ENCODE measurements at places on chromosomes 5 and 9.

GRCh38 chr9:135253305-135254004 is 166.0 kb downstream of the OLFM1 start:
- no peak for DNase-seq

GRCh38 chr9:91285729-91286353 is 75.9 kb downstream of the AUH start:
- no peak for DNase-seq

GRCh38 chr5:14829396-14829795 is 42.2 kb downstream of the ANKH start:
- no peak for DNase-seq

- no peak for DNase-seq
Measured at GRCh38 chr9:5510360-5510931, at the start of gene PDCD1LG2. Gene PDCD1LG2 (plus strand): TSS chr9:5510531. CDS start chr9:5522547, 12,016 bp downstream.

DNA sequence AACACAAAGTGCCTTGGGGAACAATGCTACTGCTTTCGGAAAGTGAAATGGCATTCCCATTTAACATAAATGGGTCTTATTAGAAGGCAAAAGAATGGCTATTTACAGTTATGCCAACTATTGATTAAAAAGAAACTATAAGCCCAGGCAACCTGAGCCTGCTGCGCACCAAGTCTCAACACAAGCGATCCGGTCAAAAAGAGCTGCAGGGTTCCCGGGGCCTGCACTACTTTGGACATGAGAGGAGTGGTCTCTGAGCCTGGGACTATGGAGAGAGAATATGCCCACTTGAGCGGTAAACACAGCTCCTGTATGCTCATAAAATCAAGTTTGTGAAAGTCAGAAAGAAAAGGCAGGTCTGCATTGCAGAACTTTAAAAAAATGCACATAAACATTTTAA is 660.7 kb downstream of the EFNA5 start:
- no peak for DNase-seq

DNA sequence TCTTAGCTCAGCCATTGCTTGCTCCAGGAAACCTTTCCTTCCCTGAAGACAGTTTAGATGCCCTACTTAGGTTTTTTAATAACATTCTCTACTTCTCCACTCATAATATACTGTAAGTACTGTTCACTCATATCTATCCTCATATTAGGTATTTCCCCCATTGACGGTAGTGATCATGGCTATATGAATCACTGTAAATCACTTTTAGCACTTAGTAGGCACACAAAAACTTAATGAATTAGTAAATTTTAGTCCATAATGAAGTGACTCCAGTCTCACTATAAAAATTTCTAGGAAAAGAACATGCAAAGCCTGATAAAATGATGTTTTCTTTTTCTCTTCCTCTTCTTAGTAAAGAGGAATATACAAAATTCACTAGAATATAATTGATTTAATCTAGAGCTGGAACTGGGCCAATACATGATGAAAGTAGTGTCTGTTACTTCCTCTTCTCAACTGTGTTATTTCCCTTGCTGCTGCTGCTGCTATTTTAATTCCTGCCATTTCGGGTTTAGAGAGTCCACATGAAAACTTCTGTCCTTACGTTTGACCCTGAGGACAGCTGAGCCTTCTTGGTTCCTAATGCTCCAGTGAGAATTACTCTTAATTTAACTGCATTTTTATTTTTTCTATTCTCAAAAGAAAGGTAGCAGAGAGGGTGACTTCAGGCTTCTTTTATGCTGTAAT is 73.5 kb downstream of the LNPEP start:
- no peak for DNase-seq

DNA sequence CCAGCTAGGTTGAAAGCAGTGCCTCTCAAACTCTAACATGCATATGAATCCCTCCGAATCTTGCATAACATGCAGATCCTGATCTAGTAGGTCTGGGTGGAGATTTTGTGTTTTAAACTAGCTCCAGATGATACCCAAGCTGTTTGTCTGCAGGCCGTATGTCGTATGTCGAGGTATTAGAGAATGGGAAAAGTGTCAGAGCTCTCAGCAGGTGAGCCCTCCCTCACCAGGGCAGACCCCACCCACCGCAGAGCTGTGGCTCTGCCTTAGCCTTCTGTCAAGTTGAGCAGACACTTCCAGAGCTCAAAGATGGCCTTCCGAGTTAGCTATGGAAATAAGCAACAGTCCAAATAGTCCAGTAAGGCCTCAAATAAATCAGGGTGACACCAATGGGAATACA is 83.2 kb upstream of the MAP3K1 start:
- DNase-seq = no peak

DNA sequence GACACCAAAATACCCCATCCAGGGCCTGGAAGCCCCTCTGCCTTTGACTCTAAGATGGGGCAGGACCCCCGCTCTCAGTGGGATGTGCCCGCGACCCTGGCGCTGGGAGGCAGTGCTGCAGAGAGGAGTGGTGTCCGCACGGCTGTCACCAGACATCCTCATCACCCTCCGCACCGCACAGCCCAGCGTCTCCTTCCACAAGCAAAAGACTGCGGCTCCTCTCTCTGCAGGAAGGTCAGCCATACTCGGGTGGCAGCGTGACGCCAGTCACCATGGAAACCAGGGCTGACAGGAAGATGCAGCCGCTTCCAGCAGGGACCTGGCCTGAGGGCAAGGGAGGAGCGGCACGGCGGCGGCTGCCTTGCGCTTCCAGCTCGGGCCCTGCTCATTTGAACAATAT is 17.1 kb upstream of the SLC6A3 start:
- DNase-seq = no peak

DNA sequence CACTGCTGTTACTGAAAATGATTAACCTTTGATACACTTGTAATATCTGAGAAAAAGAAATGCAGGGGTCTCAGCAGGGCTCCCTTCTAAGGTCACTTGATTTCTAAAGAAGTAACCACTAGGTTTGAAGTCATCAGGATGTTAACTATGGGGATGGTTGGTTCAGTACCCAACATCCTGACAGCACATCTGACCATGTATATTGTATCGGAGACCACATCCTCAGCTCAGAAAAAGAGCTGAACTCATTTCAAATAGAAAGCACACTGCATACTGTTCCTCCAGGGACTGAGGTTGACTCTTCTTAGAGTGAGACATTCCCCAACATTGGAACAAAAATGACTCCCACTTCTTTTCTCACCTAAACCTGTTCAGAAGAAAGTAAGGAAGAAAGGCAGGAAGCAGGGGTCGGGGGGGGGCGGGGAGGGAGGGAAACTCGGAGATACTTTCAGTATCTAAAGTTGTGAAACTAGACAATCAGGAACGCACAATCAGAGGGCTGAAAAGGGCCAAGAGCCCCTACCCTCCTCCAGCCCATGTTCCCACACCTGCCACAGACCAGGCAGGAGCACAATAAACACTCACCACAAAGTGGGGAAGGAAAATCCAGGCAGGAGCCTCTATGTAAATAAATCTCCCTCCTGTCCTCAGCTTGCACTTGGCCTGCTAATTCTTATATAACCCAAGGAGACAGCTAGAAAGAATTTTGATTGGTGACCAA is 730 bp upstream of the GZMA start:
- DNase-seq = no peak

GRCh38 chr5:8560776-8561175 is 691.8 kb downstream of the MTRR start:
- no peak for DNase-seq

DNA sequence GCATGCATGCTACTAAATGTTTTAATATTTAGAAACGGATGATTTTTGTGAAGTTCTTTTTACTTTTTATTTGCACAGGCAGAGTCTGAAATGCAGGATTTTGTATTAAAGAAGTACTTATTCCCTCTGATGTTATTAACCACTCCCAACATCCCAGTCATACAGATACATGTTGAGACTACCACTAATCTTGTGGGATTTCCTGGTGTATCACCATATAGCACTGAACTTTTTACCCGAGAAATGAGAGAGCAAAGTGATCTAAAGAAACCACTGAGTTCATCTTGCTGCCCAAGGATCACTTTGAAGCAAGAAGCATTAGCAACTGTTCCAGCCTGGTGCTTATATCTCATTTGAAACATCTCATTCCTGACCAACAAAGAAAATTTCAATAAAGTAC is 443.8 kb downstream of the BNC2 start:
- no peak for DNase-seq

GRCh38 chr5:158175934-158176481 is 317.1 kb upstream of the CLINT1 start:
- DNase-seq = no peak

DNA sequence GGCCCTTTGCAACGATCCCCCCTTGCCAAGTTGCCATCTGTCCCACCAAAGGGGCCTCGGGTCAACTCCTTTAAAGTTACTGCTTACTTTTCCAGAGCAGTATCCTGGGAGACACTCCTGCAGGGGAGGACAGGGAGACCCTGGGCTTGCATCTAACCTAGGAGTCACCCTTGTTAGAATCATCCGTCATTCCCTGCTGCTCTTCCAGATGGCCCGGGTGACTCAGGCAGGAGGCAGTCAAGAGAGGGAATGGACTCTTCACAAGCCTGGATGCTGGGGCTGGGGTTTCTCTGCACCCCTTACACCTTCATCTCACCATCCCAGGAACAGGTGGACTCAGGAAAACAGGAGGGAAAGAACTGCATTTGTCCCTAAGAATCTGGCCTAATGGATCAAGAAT is 175.6 kb downstream of the GABBR2 start:
- DNase-seq = no peak

DNA sequence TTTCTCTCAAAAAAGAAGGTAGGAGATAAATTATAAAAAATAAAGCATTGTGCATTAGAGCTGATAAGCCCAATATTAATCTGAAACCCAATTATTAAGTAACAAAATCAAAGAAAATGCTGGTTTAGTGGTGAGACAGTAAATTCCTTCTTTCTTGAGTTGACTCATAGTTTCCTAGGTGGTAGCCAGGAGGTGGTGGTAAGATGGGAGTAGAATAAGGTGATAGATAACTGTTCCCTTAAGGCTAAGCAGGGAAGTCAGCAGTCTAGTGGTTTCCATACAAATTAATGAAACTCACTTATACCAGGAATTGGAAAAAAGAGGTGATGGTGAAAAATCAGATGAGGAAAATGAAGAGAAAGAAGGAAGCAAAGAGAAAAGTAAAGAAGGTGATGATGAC is 23.2 kb downstream of the LYSMD3 start:
- DNase-seq = no peak

DNA sequence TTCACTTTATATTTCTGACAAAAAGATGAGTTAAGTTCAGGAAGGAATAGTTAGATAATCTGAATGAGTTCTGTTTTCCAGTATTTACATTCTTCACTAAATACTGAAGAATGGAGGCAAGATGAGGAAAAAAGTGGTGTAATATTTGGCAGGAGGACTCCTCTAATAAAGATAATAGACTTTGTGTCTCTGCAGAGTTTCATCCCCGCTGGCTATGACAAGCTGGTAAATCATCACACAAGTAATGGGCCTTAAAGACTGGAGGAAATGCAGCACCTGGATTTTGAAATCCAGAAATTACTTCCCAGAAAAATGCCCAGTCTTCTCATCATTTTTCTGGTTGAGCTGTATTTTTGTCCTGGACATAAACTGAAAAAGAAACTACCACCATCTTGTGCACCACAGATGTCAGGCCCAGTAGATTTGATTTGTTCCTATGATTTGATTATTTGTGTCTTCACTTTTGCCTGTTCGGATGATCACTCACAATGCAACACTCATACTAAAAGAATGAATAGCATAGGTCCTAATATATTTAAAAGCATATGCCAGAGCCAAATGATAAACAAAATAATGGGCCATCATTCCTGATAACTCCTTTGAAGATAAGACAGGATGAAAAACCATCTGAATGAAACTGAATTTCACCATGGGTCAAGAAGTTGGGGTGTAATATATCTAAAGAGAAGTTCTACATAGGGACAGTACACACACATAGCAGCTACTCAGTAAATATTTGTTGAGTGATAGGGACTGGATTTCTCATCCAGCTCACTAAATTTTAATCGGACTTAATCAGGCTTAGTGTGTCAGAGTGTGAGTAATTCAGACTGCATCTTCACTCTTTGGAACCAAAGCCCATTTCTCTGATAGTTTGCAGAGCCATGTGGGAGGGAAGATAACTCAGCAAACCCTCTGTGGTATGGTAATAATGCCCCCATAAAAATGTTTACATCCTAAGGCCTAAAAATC is 200.5 kb downstream of the HINT1 start:
- no peak for DNase-seq

DNA sequence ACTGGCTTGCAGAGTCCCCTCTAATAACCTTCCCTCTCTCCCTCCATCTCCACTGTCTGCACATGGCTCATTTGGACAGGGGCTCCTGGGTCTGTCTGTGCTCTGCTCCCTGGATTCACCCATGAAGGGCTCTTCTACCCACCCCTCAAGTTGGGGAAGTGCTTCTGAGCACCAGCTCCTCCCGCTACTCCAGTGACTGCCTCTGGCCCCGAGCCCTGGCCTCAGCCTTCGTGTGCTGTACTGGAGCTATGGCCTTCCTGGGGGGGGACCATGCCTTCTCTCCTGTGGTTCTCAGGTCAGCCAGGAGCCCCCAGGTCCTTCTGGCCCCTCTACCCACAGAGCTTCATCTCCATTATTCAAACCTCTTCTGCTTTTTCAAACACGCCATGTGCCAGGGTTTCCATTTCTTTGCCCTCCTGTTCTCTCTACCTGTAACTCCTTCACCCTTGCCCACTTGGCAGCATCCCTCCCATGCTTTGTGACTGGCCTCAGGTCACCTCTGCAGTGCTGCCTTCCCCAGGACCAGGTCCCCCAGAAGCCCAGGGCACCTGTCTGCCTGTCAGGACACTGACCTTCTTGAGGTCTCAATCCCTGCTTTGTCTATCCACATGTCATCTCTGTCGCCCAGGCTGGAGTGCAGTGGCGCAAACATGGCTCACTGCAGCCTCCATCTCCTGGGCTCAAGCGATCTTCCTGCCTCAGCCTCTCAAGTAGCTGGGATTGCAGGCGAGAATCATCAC is 9.5 kb downstream of the SH3PXD2B start:
- no peak for DNase-seq

DNA sequence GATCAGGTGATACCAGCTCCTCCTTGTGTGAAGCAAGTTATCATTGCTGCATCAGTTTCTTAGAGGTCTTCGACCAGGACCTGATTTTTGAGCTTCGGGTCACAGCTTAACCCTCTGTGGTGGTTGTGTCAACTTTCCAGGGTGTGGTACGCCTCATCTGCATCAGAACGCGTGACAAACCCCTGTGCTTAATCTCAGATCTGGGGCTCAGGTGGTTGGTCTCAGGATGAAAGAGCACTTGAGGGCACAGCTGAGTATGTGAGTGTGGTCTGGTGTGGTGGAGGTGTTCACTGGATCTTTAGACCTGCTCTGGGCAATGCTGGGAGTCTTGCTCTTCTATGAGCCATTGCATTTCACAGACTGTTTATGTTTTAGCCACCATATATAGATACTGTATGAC is 64.1 kb downstream of the OSTF1 start:
- DNase-seq = no peak

GRCh38 chr5:31626604-31627234 is 12.2 kb upstream of the PDZD2 start:
- no peak for DNase-seq

DNA sequence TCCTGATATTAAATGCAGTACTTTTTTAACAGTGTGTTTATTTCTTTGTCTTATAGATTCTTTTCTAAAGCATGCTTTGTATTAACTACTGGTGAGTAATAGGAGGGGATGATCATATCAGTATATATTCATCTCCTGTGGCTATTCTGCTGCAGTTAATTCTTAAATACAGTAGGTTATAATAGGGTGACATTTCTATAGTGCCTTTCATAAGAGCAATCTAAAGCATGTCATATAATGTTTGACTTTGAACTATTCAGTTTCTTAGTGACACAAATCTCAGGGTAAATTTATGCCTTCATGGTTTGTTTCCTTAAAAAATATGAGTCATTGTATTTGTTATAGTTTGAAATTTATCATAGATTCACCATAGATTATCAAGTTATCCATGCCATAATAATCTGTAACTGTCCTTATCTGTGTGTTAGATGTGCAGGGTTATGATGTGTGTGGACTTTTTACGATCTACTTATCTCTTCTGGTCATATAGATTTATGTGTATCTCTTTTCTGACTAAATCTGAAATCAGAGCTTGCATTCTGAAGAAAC is 1019.5 kb downstream of the NR2F1-AS1 start:
- no peak for DNase-seq

Measured in NCI-H2081 treated with DMSO at 0.1 percent for 48 hours (cell line).